Activated T-helper 1 cell treated with anti-CD3 and anti-CD28 coated beads, Interleukin-12 subunit alpha, Interleukin-12 subunit beta, Interleukin-2, Interleukin-4 antibody, amounts not matched to agents 30 ng/mL and 10 ng/mL and 1 ng/mL, durations not matched to agents 14 hours and 24 hours and 36 hours (primary cell): ENCODE measurements at places on chromosomes 3 and 15. TPM values are rescaled to one million over a fixed set of nuclear protein-coding genes. Genes with fewer than 3 reads are reported as not detected.

Gene TGM5
- total RNA-seq = not detected in 2 replicates

Gene CNTN4
- not detected in 2 replicates for total RNA-seq

Gene CHRM5
- not detected in 2 replicates for total RNA-seq

Gene ALDH1L1
- not detected in 2 replicates for total RNA-seq

Gene XCR1
- total RNA-seq = 0.05 and 0.08 TPM in 2 replicates

DNA sequence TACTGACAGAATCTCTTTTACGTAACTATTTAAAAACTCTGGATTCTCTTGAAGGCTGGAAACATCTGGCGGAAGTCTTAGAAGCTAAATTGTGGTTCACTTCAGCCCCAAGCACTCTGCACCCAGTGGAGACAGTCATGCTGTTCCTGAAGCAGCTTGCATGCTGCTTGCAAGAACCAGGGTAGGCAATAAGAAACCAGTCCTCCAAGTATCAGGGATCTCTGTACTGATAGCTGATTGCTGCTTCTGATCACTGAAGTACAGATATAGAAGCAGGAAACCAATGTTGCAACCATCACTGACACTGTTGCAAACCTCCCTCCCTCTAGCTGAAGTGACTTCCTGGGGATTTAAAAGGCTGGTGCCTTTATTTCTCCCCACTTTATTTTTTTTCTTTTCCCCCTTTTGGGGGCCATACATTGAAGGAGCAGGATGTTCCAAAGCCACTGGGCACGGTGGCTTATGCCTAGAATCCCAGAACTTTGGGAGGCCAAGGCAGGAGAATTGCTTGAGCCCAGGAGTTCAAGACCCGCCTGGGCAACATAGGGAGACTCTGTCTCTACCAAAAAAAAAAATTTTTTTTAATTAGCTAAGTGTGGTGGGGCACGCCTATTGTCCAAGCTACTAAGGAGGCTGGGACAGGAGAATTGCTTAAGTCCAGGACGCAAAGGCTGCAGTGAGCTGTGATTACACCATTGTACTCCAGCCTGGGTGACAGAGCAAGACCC, 15.3 kb downstream of the SPCS1 start:
- peak overlapping the region; percentile 1 for H3K4me3 ChIP-seq
- H3K27ac ChIP-seq = peak overlapping the region; percentile 30
- no peaks in the 10 kb centered on the region for H3K27me3 ChIP-seq
- H3K36me3 ChIP-seq = peaks cover 10% of the 10 kb centered on the region
- H3K4me1 ChIP-seq = peaks cover 21% of the 10 kb centered on the region

GRCh38 chr3:194255252-194256039, 95.7 kb downstream of the CPN2 start:
- H3K36me3 ChIP-seq = peaks cover 15% of the 10 kb centered on the region
- peak overlapping the region; percentile 81 for H3K27ac ChIP-seq
- peaks cover 30% of the 10 kb centered on the region for H3K4me1 ChIP-seq

DNA sequence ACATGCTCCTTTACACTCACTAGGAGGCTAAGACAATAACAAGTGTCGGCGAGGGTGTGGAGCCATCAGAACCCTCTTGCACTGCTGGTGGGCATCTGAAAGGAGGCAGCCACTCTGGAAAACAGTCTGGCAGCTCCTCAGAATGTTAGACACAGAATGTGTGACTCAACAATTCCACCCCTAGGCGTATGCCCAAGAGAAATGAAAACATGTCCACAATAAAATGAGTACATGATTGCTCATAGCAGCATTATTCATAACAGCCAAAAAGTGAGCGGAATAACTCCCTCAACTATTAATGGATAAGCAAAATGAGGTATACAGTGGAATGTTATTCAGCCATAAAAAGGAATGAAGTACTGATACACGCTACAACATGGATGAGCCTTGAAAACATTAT, 57.8 kb downstream of the WNT7A start:
- no peak for DNase-seq
- H3K36me3 ChIP-seq = no peaks in the 10 kb centered on the region
- H3K27ac ChIP-seq = no peak overlapping the region

- no peak overlapping the region for H3K27ac ChIP-seq
- H3K27me3 ChIP-seq = no peaks in the 10 kb centered on the region
- H3K36me3 ChIP-seq = no peaks in the 10 kb centered on the region
Observed at GRCh38 chr3:21226086-21226485, 524.9 kb downstream of the ZNF385D start.

DNA sequence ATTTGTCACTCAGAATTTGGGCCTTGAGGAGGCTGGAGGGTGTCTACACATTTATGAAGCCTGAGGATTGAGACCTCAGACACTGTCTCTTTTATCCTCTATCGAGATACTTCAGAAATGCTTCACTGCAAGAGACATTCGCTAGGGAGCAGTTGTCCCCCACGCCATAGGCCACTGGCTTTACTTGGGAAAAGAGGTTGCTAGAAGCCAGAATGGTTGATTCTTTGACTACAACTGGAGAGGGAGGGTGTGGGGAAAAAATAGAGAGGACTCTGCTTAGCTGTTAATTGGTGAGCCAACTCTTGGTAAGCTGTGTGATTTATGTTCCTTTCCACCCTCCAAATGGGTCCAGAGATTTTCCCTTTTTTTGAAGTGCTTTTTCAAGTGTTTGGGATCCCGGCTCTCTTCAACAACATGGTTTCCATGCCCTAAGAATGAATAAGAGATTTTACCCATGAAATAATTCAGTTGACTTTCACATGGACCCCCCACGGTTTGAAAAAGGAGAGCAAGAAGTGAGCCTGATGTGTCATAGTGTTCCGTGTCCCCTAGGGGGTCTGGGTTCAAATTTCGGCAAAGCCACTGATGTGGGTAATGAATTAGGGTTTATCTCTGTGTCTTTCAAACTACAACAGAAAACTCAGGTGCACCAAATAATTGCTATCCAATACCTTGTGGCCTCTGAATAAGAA, 2.7 kb downstream of the BOC start:
- H3K4me1 ChIP-seq = peaks cover 15% of the 10 kb centered on the region
- no peak overlapping the region for H3K27ac ChIP-seq
- no peak overlapping the region for H3K4me3 ChIP-seq
- no peak for DNase-seq
- H3K27me3 ChIP-seq = peaks cover 50% of the 10 kb centered on the region

DNA sequence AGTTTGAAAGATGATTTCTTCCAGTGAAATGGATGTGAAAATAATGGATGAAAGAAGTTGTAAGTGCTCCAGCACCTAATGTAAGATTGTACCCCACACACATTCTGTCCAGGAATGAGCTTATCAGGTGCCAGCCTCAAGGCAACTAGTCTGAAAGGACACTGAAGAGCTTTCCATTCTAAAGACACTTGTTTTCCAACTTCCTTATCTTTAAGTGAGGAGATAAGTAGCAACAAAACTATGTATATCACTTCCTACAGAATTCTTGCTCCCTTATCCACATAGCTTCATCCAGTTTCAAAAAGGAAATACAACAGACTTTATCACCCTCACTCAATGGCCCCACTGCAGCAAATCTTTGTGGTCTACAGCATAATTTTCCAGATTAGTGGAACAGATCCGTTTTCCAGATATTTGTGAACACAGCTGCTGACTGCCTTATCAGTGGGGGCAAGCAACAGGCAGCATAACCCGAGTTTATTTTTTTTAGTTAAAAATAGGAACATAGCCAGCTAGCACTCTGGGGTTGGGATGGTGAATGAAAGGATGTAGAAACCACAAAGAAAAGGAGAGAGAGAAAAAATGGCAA, 60.6 kb downstream of the CD200R1L start:
- H3K27ac ChIP-seq = no peak overlapping the region
- H3K36me3 ChIP-seq = no peaks in the 10 kb centered on the region
- H3K27me3 ChIP-seq = peaks cover 2% of the 10 kb centered on the region
- H3K4me1 ChIP-seq = no peaks in the 10 kb centered on the region
- no peak for DNase-seq

GRCh38 chr3:159829539-159830227, 159.0 kb upstream of the IL12A start:
- peaks cover 2% of the 10 kb centered on the region for H3K27me3 ChIP-seq
- H3K4me3 ChIP-seq = no peak overlapping the region
- no peak for DNase-seq
- no peaks in the 10 kb centered on the region for H3K4me1 ChIP-seq

- H3K4me3 ChIP-seq = no peak overlapping the region
- H3K27ac ChIP-seq = no peak overlapping the region
- no peak for DNase-seq
Observed at GRCh38 chr3:52609316-52609815, 73.0 kb downstream of the UQCC5 start.

DNA sequence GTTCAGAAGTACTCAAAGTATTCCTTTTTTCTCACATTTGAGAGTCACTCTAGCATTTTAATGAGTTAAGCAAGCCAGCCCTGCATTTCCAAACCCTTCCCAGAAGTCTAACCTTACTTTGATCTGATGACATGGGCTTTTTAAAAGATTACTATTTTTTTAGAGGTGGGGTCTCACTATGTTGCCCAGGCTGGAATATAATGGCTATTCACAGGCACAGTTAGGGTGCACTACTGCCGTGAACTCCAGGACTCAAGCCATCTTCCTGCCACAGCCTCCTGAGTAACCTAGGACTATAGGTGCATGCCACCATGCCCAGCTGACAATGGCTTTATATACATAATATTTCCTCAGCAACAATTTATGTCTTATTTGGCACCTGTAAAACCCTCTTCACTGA, 64.1 kb upstream of the GOLGA6B start:
- DNase-seq = no peak
- H3K4me1 ChIP-seq = no peaks in the 10 kb centered on the region
- no peak overlapping the region for H3K27ac ChIP-seq
- no peak overlapping the region for H3K4me3 ChIP-seq
